ENCODE measurements at places on chromosomes 5 and 9.

DNA sequence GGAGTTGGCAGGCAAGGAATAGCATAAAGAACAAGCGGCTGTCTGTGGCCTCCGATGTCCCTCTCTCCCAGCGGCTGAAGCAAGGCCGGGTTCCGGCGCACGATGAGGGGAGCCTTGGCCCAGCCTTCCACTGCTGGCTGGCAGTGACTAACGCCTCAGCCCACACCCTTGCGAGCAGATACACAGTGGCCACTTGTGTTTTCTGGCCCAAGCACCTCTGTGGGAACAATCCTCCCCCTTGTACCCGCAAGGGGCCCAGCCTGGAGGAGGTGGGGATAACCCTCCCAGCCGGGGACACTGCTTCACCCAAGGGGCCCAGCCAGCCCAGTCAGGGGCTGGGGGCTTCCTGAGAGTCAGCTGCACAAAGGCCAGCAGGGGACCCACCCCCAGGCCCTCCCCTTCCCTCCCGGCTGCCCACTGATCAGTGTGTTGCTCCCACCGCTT, 23.2 kb downstream of the STK10 start:
- DNase-seq: no peak

DNA sequence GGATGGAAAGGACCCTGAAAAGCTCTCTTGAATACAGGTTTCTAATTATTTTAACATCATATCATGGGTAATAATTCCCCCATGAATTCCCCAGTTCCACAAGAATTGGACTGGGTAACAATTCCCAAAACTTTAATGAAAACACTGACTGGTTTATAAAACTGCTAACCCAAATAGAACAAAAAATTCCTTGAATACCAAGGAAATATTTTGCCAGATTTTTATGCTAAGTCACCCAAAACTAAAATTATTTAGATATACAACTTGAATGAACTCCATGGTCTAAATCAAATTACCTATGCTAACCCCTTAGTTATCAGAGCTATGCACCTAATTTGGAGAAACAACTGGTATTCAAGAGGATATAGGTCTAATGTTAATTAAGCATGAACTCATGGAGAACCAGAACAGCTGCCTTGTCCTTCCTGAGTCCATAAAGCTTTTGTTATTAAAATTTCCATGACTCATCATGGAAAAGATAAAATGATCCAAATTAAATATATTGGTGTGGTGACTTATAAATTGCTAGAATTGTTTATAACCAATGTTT, 164.9 kb upstream of the TUT7 start:
- no peak for DNase-seq

DNA sequence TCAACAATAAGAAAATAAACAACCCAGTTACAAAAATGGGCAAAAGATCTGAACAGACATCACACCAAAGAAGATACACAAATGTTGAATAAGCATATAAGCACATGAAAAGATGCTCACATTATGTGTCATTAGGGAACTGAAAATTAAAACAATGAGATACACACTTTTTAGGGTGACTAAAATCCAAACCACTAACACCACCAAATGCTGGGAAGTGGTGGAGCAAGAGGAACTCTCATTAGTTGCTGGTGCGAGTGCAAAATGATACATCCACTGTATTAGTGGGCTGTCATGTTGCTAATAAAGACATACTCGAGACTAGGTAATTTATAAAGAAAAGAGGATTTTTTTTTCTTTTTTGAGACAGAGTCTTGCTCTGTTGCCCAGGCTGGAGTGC, 329.1 kb downstream of the TMEM38B start:
- DNase-seq: no peak

DNA sequence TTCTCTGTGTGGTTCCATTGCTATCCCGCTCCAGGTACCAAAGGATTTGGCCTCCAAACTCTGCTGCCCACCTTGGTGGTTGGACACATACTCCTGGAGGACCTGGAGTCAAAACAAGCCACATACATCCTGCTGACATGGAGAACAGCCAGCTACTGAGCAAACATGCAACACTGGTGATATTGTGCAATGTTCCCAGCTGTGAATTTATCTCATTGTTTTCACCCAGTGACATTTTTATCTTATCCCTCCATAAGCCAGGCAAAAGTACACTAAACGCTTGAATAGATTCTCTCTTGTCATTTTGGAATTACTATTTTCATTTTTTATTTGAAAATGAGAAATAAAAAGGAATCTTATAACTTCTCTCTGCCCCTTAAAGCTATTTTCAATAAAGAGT, 11.1 kb upstream of the CTSL start:
- DNase-seq: peak; percentile 16

DNA sequence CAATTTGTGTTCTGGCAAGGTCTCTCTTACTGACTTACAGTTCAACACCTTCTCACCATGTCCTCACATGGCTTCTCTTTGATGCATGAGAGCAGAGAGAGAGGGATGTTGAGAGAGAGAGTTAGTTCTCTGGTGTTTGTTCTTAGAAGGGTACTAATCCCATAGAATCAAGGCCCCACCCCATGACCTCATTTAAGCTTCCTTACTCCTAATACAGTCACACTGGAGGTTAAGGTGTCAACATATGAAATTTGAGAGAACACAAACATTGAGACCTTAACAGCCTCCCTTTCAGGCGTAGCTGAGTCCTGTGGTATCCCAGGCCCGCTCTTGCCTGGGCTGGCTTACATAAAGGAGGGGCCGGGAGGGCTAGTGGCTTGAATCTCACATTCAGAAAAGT, 10.6 kb upstream of the SEMA6A start:
- no peak for DNase-seq

DNA sequence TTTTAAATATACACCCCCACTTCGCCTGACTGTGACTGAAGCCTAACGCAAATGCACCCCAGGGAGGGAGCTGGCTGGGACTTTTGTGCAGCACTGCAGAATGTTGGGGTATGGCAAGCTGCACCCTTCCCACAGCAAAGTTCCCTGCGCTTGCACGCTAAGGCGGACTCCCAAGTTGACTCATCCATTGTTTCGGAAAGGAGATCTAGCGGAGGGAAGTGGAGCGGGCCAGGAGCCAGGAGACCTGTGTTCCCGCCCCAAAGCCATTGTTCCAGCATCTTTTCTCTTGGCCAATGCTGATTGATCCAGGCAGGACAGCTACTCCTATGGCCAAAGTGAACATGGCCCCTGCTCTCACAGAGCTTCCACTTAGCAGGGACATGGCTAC, 202.9 kb downstream of the AOPEP start:
- no peak for DNase-seq

DNA sequence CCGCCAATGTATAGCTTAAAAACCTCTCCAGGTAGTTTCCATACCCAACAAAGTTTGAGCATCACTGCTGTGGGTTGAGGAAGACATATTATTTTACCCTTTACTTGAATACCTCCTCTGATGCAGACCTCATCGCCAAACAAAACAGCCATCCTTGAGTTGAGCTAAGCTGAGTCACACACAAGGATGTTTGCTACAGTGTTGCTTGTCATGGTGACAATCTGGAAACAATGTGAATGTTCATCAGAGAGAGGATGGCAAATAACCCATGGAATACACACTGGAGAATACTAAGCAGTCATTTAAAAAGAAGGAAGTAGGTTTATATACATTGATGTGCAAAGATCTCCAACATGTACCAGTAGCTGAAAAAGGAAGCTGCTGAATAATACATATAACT, 41.1 kb upstream of the TCF7 start:
- DNase-seq: no peak

- DNase-seq: no peak
Measured at GRCh38 chr5:23763170-23763569, 255.8 kb downstream of the PRDM9 start.

DNA sequence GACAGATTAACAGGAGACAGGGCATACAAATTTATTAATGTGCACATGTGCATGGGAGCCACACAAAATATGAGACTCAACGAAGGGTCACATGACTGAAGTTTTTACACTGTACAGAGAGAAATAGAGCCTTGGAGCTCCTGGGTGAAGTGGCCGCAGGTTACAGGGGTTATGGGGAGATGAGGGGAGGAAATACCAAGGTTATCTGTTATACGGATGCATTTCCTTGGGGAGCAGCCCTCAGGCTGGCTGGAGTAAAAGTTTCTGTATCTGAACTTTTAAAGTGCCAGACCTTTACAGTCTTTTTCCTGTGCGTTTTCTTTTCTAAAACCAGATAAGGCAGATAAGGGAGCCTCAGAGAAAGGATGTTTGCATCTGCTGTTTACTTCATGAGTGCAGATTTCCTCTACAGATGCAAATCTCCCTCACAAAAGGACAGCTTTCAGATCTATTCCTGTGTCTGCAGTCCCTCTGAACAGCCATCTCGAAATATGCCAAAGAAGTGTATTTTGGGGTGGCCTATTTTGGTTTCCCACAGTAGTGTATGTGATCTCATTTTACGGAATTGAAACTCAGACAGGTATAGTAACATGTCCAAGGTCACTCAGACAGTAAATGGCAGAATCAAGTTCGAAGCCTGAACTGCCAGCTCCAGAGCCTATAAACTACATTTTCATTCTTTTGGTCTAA, 139.3 kb upstream of the FBXL17 start:
- DNase-seq: no peak

- DNase-seq: no peak
Measured at GRCh38 chr5:150113047-150113744, 26.8 kb upstream of the CSF1R start.

GRCh38 chr5:13278148-13278547, 666.3 kb downstream of the DNAH5 start:
- no peak for DNase-seq

GRCh38 chr5:90709323-90710155, 150.9 kb downstream of the ADGRV1 start:
- peak; percentile 17 for DNase-seq

DNA sequence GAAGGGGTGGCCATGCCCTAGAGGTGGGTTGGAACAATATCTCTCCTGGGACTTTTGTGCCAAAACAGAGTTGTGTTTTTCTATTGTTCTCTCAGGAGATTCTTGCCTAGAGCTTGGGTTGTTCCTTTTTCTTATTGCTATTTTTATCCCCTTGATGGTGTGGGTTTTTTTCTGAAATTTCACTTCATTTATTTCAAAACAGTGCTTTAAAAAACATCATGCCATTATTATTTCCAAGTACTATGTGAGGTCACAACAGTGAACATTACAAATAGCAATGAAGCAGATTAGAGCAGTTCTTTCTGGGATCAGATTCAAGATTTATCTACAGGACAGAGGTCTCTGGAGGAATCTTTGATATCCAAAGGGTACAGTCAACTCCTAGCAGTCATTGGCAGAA, 76.6 kb downstream of the ACTBL2 start:
- DNase-seq: no peak

GRCh38 chr5:19058216-19058615, 929.8 kb downstream of the CDH18 start:
- no peak for DNase-seq

DNA sequence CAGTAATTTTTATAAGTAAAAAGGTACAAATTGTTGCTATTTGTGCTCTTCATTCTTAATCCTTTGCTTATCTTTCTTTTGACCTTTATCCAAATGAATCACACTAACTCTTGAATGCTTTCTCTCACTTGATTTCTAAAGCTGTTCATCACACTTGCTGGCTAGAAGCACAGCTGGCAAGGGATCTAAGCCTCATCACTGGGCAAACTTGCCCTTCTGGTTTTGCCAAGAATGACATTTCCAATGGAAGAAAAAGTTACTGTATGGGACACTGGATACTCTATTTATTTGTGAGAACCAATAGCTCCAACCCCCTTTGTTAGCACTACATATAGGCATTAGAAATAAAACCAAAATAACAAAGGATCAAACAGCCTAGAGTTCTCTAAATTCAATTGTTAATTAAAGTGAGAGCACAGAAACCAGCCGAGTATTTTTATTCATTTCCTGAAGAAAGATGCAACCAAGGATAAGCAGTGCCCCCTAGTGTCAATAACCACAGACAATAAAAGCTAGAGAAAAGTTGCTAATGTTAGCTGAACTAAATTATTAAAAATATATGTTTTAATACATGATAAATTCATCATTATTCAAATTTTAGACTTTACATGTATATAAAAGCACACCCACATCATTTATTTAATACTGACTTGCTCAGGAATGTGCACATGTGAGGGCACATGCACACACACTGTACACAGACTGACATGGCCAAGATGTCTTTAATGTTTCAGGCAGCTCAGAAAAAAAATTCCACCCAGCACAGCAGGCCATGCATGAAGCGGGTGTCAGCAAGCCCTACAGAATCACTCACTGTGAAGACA, 59.8 kb upstream of the POU5F2 start:
- DNase-seq: peak; percentile 19

DNA sequence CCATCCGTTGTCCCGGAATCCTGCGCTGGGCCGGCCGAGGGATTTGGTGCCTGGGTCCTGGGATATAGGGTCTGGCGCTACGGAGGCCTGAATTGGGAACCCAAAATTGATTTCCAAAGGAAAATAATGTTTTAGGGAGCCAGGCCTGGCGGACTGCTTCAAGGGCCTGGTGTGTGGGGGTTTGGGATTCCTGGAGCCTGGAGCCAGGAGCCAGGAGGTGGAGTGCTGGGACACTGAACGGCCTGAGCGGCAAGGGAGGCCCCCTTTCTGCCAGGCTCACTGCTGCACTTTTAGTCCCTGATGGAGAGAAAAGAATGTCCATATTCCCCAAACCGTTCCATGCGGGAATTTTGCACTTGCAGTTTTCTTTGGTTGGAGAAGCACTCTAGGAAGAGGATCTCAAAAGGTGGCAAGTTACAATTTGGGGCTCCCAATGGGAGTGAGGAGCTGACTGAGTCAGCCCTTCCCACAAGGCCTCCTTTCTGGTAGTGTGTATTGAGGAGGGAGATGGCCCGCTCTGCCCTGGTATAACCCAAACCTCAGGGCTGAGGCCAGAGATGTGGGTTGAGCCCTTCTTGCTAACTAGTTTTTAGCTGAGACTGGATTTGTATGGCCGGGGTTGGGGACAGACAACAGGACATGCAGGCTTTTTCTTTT, 2.2 kb downstream of the LMX1B start:
- no peak for DNase-seq

DNA sequence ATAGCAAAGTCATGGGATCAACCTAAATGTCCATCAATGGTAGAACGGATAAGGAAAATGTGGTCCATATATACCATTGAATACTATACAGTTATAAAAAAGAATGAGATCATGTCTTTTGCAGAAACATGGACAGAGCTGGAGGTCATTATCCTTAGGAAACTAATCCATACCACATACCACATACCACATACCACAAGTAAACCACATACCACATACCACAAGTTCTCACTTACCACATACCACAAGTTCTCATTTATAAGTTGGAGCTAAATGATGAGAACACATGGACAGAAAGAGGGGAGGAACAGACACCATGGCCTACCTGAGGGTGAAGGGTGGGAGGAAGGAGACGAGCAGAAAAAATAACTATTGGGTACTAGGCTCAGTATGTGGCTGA, 154.6 kb upstream of the GHR start:
- no peak for DNase-seq

- DNase-seq: no peak
Measured at GRCh38 chr5:96927008-96927407, 8.9 kb upstream of the LNPEP start.

- no peak for DNase-seq
Measured at GRCh38 chr9:93245437-93245970, 61.6 kb downstream of the WNK2 start.

- DNase-seq: peak; percentile 19
Measured at GRCh38 chr9:36873247-36873875, 160.7 kb downstream of the PAX5 start.

All from HFF-Myc (cell line).